ENCODE measurements at places on chromosomes 12 and 14. TPM values are rescaled to one million over a fixed set of nuclear protein-coding genes. Genes with fewer than 3 reads are reported as not detected.

AGAP2 gene
- 0.14 TPM for total RNA-seq

TRIP11 gene
- total RNA-seq = 12.4 TPM

RFX4 gene
- not detected for total RNA-seq

C1S gene
- total RNA-seq = 51.4 TPM

SLC10A1 gene
- not detected for total RNA-seq

FBLN5 gene
- total RNA-seq = 2.5 TPM

CBLN3 gene
- 1.5 TPM for total RNA-seq

DBX2 gene
- total RNA-seq = not detected

TSPAN19 gene
- total RNA-seq = not detected

SLC11A2 gene
- total RNA-seq = 20.2 TPM

PAH gene
- not detected for total RNA-seq

COQ5 gene
- 27.9 TPM for total RNA-seq

DICER1 gene
- total RNA-seq = 20.3 TPM

NUP37 gene
- 74.8 TPM for total RNA-seq

OAS1 gene
- 61.1 TPM for total RNA-seq

SMOC1 gene
- 21.8 TPM for total RNA-seq

PLCZ1 gene
- total RNA-seq = not detected

ANAPC5 gene
- 97.1 TPM for total RNA-seq

ARID4A gene
- 6.3 TPM for total RNA-seq

ZNF385A gene
- total RNA-seq = 18.4 TPM

RNASE7 gene
- not detected for total RNA-seq

TMTC1 gene
- 0.05 TPM for total RNA-seq

MGAT4C gene
- 0.08 TPM for total RNA-seq

PHC1 gene
- 9.9 TPM for total RNA-seq

KRT81 gene
- total RNA-seq = 3,705 TPM

CIT gene
- 13.9 TPM for total RNA-seq

WNT1 gene
- total RNA-seq = not detected

ASPG gene
- total RNA-seq = not detected

KRT79 gene
- 0.08 TPM for total RNA-seq

GUCY2C gene
- 0.06 TPM for total RNA-seq

NFATC4 gene
- not detected for total RNA-seq

KRT73 gene
- not detected for total RNA-seq

VEZT gene
- total RNA-seq = 64.3 TPM

SENP1 gene
- 14.0 TPM for total RNA-seq

IL23A gene
- 0.84 TPM for total RNA-seq

OR10A7 gene
- not detected for total RNA-seq

SMCO3 gene
- not detected for total RNA-seq

ST8SIA1 gene
- total RNA-seq = 0.11 TPM

DACT1 gene
- 0.78 TPM for total RNA-seq

MYF5 gene
- not detected for total RNA-seq

PZP gene
- total RNA-seq = not detected

KIF26A gene
- 3.1 TPM for total RNA-seq

GPR162 gene
- 0.93 TPM for total RNA-seq

VCPKMT gene
- 7.5 TPM for total RNA-seq

ACAD10 gene
- total RNA-seq = 13.0 TPM

GLI1 gene
- 13.8 TPM for total RNA-seq

ERC1 gene
- total RNA-seq = 18.4 TPM

AQP2 gene
- not detected for total RNA-seq

B4GALNT1 gene
- 52.4 TPM for total RNA-seq

IL31 gene
- total RNA-seq = not detected

POTEM gene
- not detected for total RNA-seq

GPR137C gene
- total RNA-seq = not detected

PMCH gene
- total RNA-seq = not detected

Data from A549 treated with DMSO at 1 μM for 4 hours (cell line).